IgD-negative memory B cell (primary cell): ENCODE measurements at places on chromosomes 16 and 17. TPM values are rescaled to one million over a fixed set of nuclear protein-coding genes. Genes with fewer than 3 reads are reported as not detected.

Gene BCL6B
- 0.33 TPM for polyA plus RNA-seq

Gene ADAMTS18
- not detected for polyA plus RNA-seq

Gene ADAD2
- not detected for polyA plus RNA-seq

Gene CLEC18C
- not detected for polyA plus RNA-seq

Gene TLCD2
- not detected for polyA plus RNA-seq

Gene MYH1
- not detected for polyA plus RNA-seq

Gene KIF1C
- polyA plus RNA-seq: 15.0 TPM

Gene HEXIM2
- polyA plus RNA-seq: 6.3 TPM

Gene KCTD2
- polyA plus RNA-seq: 5.7 TPM
